ENCODE measurements at places on chromosomes 1 and 21.

- DNase-seq = no peak
Measured at GRCh38 chr1:62218604-62219003, 24.0 kb downstream of the L1TD1 start.

GRCh38 chr1:6427441-6428390 lies 3.1 kb downstream of the ESPN start:
- no peak for DNase-seq

- no peak for DNase-seq
Measured at GRCh38 chr1:209531549-209531948, 52.0 kb upstream of the CAMK1G start.

GRCh38 chr1:12478612-12478985 lies 139.4 kb downstream of the DHRS3 start:
- DNase-seq = no peak

- no peak for DNase-seq
Measured at GRCh38 chr1:231508497-231508896, 20.0 kb upstream of the TSNAX start.

- DNase-seq = no peak
Measured at GRCh38 chr1:27060891-27061290, 48.2 kb upstream of the TENT5B start.

DNA sequence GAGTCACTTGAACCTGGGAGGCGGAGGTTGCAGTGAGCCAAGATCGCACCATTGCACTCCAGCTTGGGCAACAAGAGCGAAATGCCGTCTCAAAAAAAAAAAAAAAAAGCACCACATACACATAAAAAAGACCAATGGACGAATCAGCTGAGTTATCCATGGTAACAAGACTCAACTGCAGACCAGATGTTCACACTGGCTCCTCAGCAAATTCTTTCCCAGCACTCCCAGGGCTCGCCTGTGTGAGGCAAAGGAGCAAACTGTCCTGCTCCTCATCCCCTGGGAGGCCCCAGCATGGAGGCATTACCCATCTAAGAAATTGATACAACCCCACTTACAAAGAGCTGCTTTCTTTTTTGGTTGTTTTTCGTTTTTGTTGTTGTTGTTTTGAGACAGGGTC lies 3.1 kb downstream of the TMEM234 start:
- no peak for DNase-seq

DNA sequence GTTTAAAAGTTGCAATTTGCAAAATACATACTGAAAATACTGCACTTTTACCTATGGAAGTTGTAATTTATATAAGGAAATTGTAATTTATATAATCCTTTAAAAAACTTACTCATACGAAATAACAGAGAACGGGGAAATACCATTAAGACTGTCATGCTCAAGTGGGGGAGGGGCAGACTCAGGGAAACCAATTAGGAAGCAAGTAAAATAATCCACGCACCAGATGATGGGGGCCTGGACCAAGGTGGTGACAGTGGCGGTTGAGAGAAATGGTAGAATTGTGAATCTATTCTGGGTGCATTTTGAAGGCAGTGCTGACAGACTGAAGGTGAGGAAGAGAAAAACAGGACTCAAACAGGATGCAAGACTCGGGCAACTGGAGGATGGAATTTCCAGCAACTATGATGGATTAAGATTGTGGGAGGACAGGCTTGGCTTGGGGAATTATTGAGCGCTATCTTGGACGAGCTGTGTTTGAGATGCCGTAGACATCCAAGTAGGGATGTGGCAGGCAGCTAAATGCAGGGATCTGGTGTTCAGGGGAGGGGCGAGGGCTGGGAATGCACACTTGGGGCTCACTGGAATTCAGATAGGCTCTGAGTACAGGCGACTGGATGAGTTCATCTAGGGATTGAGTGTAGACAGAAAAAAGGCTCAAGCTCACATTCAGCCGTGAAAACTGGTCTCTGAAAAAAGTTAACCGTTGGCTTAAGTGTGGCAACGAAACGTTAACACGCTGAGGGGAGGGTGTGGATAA lies 977 bp downstream of the LCA5L start:
- DNase-seq = no peak

- DNase-seq = no peak
Measured at GRCh38 chr1:160800645-160801408, 4.9 kb downstream of the LY9 start.

DNA sequence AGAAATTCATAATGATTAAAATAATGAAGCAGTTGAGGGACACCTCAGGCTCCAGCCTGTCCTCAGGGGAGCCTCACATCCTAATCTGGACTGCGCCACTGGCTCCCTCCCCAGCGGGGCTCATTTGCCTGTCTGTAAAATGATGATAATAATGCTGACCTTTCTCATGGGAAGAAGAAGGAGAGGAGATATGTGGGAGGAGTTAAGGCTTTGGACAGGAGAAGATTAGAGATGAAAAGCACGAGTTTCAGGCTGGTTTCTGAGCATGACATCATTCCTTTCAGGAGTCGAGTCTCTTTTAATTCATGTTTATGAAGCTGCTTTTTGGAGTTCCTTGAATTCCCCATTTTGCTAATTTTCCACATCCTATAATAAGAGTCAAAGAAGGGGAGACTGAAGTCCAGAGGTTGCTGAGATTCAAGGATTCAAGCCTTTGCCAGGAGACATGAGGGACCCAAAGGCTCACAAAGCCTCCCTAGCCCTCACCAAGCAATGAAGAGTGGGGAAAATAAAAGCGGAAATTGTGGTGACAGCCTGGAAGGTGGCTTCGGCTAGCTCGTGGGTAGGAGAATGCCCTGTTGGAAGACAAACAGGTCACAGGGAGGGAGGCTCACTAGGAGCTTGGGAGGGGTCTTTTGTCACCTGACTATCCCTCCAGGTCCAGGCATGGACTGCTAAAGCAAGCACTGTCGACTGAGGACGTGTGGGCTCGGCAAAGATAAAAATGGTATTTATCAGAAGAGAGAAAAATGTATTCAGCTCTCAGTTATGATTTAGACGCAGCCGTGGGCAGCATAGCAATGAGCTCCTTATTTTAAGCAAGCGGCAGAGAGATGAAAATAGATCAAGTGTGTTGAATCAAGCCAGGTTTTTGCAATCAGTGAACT lies 27.5 kb upstream of the STMN1 start:
- no peak for DNase-seq

- DNase-seq = no peak
Measured at GRCh38 chr1:162139211-162139610, 69.7 kb downstream of the NOS1AP start.

- DNase-seq = no peak
Measured at GRCh38 chr1:154707901-154708463, 100.0 kb upstream of the ADAR start.

GRCh38 chr1:43834280-43835081 lies 99.1 kb upstream of the ARTN start:
- DNase-seq = no peak

GRCh38 chr1:18644446-18644845 lies 13.8 kb downstream of the PAX7 start:
- no peak for DNase-seq
